EH (cell line): ENCODE measurements at places on chromosomes 1 and 21.

- DNase-seq, result no peak
Measured at GRCh38 chr1:76141929-76142328, 67.4 kb downstream of the ST6GALNAC3 start.

GRCh38 chr1:52281518-52281917 is 84.5 kb downstream of the CC2D1B start:
- DNase-seq, result peak; percentile 70

- DNase-seq, result no peak
Measured at GRCh38 chr1:8708259-8708658, 109.2 kb downstream of the RERE start.

DNA sequence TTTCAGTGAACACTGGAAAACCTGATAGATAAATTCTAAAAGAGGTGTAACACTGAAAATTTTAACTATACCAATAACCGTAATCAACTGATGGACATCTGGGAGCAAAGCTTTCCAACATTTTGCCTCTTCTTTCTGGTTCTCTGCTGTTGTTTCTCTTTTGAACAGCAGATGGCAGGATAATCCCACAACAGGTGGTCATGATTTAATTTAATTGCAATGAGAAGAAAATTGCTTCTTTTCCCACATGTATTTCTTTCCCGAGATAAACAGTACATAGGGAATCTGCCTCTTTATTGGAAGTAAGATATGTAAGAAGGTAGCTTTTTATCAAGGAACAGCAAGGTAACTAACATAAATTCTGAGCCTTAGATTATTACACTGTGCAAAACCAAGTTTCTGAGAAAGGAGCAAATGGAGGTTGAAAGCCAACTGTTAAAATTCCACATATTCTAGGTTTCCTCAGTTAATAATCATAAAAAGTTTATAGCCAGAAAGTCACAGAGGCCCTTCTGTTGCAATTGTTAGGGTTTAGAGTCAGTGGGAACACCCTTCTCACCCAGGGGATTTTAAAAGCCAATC is 72.9 kb downstream of the RPS6KA1 start:
- peak; percentile 76 for DNase-seq

GRCh38 chr1:186930238-186930637 is 101.5 kb downstream of the PLA2G4A start:
- DNase-seq, result peak; percentile 60

DNA sequence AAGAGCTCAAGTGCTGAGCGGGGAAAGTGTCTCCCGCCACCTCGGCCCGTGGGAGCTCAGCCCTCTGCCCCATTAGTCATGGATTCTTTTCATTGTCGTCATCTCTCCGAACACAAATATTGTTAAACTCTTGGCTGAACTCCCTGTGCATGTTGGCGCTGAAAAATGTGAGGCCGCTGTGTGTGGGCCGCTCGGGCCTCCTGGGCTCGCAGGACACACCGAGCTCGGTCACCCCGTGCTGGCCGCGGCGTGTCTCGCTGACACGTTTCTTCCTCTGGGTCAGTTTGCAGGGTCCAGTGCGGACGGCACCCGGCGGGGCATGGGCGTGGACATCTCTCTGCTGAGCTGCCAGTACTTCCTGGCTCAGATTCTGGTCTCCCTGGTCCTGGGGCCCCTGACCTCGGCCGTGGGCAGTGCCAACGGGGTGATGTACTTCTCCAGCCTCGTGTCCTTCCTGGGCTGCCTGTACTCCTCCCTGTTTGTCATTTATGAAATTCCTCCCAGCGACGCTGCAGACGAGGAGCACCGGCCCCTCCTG is 25.6 kb downstream of the SLC45A1 start:
- peak; percentile 98 for DNase-seq

GRCh38 chr1:228430243-228430642 is 13.6 kb upstream of the TRIM17 start:
- DNase-seq, result no peak

- DNase-seq, result no peak
Measured at GRCh38 chr1:83849191-83850061, 149.5 kb downstream of the TTLL7 start.

GRCh38 chr1:53541761-53542550 is 82.8 kb downstream of the DMRTB1 start:
- DNase-seq, result peak; percentile 97

GRCh38 chr1:238664139-238664538 is 722.2 kb upstream of the CHRM3 start:
- no peak for DNase-seq

GRCh38 chr1:172956871-172957270 is 93.9 kb downstream of the TNFSF18 start:
- DNase-seq, result no peak

DNA sequence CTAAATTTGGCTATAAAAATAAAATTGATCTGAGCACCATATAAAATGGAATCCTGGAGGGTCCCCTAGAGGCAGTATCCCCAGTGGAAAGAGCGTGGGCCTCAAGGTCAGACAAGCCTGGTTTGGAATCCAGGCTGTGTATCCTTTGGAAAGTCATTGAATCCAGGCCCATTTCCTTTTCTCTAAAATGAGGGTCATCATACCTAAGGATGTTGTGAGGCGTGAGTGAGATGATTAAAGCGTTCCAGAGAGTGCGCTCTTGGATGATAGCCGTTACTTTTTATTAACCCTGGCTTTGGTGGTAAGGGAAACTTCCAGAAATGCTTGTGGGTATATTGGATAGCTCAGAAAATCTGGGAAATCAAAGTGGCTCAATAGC is 683 bp upstream of the ZNF436 start:
- DNase-seq, result peak; percentile 62

DNA sequence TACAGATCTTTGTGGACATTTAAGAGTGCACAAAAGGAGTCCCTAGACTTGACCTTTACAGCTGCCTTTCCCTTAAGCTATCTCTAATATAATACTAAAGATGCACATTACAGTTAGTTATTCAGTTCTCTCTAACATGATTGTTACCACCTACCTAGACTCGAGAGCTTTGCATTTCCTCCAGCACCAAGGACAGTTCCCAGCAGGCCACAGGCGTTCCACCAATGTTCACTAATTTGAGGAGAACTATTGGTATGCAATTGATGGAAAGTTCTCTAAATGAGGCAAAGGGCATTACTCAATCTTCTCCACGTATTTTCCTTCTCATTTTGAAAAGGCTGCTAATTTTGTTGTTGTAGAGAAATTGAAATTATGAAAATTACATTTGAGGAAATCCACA is 5.4 kb upstream of the NTNG1 start:
- DNase-seq, result peak; percentile 67

DNA sequence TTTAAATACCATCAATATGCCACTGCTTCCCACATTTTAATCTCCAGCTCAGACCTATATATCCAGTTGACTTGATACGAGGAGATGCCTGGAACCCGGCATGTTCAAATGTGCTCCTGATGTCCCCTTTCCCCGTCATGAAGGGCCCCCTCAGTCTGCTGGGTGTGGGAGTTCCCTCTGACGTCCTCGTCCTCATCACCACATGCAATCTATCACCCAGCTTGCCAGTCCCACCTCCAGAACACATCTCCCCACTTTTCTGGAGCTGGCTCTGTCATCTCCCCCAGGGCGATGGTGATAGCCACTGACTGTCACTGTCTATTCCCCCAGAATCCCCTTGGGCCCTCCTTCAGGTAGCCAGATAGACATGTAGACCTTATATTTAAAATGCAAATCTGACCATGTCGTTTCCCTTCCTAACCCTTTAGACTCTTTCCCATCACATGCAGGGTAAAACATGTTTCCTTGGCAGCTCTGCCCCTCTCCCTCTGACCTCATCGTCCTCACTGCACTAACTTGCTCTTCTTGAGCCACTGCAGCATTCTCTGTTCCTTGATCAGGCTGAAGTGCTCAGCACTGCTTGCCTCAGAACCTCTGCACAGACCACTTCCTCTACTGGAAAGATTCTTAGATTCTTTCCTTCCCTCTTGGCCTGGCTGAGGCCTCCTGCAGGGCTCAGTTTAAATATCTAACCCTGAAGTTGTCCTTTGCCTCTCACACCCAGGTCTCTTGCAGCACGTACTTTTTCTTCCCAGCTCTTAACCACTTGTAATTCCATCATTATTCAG is 7.4 kb downstream of the AZIN2 start:
- peak; percentile 44 for DNase-seq

DNA sequence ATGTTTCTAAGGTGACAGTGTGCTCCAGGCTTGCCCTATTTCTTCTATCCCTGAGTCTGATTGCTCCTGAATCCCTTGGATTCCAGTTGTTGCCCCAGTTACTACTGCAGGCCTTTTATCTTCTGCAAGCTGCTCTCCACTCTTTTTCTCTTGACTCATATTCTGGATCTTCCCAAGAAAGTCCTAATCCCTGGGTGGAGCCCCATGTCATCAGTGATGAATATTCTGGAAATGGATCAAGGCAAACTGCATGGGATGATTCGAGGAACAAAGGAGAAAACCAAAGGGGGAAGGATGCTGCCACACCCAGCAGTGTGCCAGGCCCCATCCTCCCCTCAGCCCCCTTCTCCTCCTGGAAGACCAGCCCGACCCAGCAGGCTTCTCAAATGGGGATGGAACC is 63.3 kb upstream of the ATP2B4 start:
- peak; percentile 43 for DNase-seq

DNA sequence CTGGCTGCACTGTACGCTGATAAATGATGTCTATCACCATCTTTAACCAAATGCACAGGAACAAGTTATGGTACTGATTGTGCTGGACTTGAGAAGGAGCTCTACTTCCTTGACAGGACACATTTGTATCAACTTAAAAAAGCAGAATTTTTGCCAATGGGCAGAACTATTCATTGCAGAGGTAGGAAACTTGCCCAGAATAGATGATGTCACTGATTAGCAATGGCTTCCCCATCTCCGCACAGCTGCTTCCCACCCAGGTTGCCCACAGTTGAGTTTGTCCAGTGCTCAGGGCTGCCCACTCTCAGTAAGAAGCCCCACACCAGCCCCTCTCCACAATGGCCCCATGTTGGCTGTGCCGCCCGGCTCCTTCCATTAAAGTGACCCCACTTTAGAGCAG is 33.4 kb downstream of the CAPN2 start:
- DNase-seq, result peak; percentile 28
